ENCODE measurements at places on chromosomes 16 and 17.

GRCh38 chr17:3963237-3964201, 718 bp downstream of the ATP2A3 start:
- no peak for DNase-seq

- peak; percentile 74 for DNase-seq
Measured at GRCh38 chr17:29039764-29040598, 3.0 kb upstream of the PIPOX start.

DNA sequence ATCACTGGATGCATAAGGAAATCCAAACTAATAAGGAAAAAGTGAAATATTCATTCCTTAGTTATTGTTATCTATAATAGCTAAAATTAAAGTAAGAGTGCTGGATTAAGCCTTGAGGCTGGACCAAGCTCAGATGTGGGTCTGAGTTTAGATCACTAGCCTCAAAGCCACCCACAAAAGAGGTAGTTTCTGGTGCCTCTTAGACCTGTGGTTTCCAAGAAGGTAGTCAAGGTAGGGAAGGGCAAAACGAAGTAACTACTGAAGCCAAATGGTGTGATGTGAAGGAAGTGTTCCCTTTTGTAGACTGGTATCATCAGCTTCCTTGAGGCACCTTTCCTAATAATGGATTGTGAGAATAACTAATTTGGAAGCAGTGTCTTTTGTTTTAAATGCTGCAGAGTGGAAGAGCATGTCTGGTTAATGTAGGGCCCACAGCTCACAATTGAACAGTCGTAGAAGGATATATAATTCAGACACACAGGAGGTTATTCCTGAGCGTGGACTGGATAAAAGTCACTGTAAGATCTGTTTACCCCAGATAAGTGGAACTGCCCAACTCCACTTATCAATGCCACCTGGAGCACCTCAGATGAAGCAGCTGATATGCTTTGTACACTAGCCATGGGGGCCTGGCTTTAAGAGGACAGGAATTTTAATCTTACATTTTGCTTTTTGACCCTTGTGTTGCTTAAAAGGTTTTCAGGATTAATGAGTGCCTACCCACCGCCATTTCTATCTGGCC, 31.7 kb upstream of the LCMT1 start:
- DNase-seq, result no peak

DNA sequence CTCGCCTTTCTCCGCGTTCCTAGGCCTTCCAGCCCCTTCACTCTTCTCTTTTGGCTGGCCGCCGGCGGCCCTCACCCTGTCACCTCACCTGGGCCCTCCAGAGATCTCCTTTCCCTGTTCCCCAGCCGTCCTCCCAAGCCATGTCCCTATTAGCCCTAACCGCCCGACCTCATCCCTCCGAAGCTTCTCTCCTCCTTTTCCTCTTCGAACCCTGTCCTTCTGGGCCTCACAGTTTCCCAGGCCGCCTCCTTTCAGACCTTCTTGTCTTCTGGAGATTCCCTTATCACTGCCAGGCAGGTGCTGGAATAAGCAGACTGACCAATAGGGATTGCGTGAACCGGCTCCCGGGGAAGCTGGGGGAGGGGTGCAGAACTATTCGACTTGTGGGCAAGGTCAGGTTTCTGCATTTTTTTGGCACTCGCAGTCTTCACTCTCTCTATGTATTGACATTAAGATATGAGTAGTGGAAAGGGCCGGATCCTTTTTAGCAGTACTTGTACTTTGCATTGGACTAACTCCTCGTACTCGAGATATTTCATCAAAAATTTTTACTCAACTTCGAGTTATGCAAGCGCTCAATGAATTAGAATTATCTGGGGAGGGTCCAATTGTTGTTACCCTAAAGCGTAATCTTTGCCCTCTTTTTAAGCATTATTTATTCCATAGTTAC, 690 bp downstream of the RHOT1 start:
- DNase-seq, result peak; percentile 83

- DNase-seq, result peak; percentile 77
Measured at GRCh38 chr17:57440522-57441269, 184.4 kb downstream of the MSI2 start.

DNA sequence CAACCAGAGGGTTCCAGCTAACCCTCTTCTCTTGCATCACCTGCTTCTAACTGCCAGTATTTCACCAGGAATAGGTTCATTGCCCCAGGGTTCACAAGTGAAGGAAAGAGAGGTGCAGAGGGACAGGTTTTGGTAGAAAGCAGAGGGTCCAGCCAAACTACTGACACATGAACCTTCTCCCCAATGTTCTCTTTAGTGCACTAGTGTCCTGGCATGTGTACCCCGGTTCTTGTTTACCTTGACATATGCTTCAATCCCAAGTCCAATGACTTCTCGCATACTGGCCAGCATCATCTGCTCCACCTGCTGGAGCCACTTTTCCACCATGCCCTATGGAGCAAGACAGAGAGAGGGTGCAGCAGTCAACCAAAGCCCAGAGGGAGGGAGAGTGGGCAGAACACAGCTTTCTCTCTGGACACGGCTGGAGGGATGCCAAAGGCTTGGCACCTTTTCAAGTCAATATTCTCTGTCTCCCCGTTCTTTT, 90.6 kb downstream of the DNAH3 start:
- DNase-seq, result peak; percentile 2

- DNase-seq, result peak; percentile 29
Measured at GRCh38 chr17:66915204-66915611, 49.3 kb upstream of the CACNG4 start.

DNA sequence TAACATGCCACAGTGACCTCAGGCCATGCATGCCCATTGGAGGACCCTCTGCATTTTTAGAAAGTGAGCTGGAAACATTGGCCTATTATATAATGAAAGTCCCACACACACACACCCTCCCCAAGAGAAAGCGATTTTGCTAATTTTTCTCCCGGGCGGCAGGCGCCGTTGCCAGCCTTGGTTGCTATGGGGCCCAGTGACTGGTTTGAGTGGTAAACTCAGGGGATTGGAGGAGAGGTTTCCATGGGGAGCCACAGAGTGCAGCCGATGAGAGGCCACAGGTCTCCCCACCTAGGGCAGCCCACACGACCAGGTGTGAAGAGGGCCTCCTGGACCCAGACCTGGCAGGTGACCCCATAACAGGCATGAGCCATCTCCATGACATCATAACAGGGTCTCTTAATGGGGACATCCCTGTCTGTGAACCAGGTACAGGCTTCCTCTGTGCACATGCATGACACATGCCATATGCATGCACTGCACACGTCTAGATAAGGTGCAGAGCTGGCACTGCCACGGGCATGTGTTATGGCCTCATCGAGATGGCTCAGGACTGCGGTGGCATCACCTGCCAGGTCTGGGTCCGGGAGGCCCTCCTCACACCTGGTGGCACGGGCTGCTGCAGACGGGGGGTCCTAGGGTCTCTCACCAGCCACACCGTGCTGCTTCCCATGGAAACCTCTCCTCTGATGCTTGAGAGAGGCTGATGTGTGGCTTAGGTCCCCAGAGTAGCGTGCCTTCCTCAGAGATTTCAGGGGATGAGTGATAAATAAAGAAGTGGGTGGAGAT, 144.1 kb downstream of the RBFOX3 start:
- no peak for DNase-seq

DNA sequence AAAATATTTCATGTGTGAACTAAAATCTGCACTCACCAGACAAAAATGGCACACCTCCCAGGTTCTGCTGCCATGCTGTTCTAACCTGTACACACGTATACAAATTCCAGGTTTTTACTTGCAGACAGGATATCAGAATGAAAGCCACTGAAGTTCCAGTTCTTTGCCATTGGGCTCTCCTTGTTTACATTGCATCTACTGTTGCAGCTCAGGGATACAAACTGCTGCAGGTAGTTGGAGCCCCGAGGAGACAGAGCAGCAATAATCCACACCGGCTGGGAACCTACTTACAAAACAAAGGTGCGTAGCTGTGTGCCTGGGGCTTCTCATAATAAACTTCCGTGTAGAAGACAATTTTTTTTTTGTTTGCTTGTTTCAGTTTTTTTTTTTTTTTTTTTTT, 59.6 kb downstream of the HAPSTR1 start:
- DNase-seq, result peak; percentile 21

DNA sequence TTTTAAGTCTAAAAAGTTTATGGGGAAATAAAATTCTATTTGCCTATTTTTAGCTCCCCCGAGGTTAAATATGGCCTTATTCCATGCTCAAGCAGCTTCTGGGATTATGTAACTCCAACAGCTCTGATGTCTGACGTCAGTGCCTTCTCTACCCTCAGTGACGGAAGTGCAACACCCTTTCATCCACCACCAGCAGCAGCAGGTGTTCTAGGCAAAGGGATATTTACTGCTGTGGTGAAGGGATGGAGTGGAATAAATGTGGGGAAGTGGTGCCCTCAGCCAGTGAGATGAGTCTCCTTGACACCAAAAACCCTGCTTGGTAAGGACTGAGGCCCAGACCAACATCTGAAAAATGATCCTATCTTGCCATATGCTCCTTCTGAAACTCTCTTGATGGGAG, 247.4 kb downstream of the SHISA9 start:
- no peak for DNase-seq

DNA sequence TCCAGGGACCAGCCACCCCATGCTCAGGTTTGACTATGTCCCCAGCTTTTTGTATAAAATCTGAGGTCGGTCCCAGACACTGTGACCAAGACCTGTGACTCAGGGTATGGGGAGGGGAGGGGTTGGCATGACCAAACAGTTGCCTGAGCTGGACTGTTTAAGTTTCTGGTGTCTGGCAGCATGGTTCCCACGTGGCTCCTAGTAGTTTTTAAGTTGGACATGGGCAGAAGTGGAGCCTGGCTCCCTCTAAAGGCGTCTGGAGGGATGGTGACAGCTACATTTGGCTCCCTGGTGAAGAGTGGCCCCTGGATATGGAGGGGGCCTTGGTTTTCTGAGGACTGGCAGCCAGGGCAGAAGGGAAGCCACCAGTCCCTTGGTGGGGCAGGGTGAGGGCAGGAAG, 7.9 kb downstream of the SMCR8 start:
- DNase-seq, result no peak

DNA sequence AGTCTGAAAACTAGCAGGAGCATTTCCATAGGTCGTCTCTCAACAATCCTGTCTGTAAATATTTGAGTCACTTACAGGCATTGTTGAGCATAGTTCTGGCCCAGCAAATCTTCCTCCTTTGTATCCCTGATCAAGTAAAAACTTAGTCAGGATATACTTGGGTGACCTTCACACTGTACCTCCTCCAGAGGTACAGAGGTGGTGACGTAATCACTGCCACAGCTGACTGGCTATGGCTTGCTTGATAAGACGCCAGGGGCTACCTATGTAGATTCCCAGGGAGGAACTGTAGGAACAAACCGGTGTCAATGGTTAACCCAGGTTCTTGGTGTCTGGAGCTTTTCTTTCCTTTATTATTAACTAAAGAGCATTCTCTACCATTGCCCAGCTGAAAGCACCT, at the start of gene KCNJ16:
KCNJ16 (plus strand) TSS at position 270 of the 400 bp plus-strand sequence. CDS start 56,863 bp downstream, outside the sequence.
- DNase-seq, result no peak

DNA sequence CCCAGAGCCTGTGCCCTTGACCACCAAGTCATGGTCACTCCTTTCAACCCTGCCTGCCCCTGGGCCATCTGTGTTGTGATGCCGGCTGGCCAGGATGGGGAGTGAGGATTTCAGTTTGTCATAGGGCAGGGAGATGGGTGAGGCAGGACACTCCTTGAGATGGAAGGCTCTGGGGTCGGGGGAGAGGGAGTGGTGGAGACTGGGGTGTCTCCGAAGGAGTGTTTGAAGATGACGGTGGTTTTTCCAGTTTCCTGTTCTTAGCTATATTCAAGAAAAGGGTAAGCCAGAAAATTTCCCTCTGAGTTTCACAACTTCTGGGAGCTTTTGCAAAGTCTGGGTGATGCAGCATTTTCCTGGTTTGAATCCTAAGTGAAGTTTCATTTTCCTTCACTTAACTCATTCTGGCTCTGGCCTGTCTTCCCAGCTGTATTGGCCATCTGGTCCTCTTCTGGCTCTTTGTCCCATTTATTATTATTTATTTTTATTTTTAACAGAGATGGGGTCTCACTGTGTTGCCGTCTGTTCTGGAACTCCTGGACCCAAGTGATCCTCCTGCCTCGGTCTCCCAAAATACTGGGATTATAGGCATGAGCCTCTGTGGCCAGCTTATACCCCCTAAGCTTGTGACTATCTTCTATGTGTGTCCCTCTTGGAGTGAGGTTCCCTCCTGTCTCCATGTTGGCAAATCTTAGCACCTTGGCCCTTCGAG, 27.7 kb downstream of the ABCC1 start:
- no peak for DNase-seq

GRCh38 chr16:57146040-57146647, 39.7 kb downstream of the PSME3IP1 start:
- no peak for DNase-seq

- DNase-seq, result no peak
Measured at GRCh38 chr16:8505327-8505991, 84.9 kb downstream of the TMEM114 start.

DNA sequence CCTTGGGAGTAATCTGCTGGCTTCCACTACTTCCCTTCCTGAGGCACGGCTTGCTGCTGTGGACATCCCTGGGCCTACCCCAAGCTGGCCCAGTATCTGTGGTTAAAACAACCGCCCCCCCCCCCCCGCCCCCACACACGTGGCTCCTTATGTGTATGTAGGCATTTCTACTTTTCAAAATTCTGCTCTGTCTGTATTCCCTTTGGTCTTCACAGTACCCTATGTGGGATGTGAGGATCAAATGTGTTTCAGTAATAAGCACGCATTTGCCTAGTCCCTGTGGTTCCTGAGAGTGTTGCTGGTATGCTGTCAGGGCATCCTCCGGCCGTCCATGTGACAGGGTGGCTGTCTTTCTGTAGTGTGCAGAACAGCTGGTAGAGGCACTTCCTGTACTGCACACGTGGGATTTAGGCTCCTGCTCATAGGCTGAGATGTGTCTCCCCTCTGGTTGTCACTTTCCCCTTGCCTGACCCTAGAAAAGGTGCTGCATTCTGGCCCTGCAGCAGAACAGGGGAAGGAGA, 2.2 kb downstream of the NT5M start:
- DNase-seq, result peak; percentile 86

GRCh38 chr16:26857371-26857770, 209.4 kb upstream of the C16orf82 start:
- DNase-seq, result no peak

- DNase-seq, result no peak
Measured at GRCh38 chr16:58495521-58496331, 4.2 kb upstream of the NDRG4 start.

- DNase-seq, result no peak
Measured at GRCh38 chr17:75557075-75557851, 30.3 kb upstream of the MYO15B start.

DNA sequence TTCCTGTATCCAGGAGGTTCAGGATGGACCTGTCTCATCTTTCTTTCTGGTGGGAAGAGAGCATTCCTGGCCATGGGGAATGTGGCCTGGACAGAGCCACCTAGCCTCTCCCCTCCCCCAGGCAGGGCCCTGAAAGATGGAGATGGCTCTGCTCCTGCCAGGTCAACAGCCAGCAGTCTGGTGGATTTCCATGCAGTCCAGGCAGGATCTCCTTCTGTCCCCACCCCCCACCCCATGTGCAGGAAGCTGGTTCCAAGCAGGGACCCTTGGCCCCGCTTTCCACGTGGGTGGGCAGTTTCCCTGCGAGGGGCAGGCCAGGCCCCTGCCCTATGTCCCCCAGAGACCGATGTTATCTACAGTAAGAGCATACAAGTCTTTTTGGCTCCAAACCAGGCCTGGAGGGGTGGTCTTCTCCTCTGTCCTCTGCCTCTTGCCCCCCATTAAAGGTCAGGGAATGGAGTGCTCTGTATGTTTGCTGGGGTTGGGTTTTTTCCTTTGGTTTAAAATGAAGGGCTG, 240.5 kb downstream of the SEC14L1 start:
- no peak for DNase-seq

All from NCI-H82 (cell line).